ENCODE measurements at places on chromosomes 6 and 20. TPM values are rescaled to one million over a fixed set of nuclear protein-coding genes. Genes with fewer than 3 reads are reported as not detected.

CALHM5 gene
- total RNA-seq, result 4.9 TPM

BPIFB4 gene
- total RNA-seq, result not detected

GRCh38 chr6:80304014-80304413, 197.5 kb downstream of the BCKDHB start:
- no peak overlapping the region for H3K27ac ChIP-seq
- no peaks in the 10 kb centered on the region for H3K27me3 ChIP-seq
- peaks cover 2% of the 10 kb centered on the region for H3K36me3 ChIP-seq
- no peak for DNase-seq
- H3K4me1 ChIP-seq, result no peaks in the 10 kb centered on the region

- H3K27me3 ChIP-seq, result no peaks in the 10 kb centered on the region
- H3K4me1 ChIP-seq, result peaks cover 35% of the 10 kb centered on the region
- DNase-seq, result no peak
- H3K36me3 ChIP-seq, result peaks cover 12% of the 10 kb centered on the region
Observed at GRCh38 chr6:72287801-72288200, 334.1 kb upstream of the KCNQ5 start.

DNA sequence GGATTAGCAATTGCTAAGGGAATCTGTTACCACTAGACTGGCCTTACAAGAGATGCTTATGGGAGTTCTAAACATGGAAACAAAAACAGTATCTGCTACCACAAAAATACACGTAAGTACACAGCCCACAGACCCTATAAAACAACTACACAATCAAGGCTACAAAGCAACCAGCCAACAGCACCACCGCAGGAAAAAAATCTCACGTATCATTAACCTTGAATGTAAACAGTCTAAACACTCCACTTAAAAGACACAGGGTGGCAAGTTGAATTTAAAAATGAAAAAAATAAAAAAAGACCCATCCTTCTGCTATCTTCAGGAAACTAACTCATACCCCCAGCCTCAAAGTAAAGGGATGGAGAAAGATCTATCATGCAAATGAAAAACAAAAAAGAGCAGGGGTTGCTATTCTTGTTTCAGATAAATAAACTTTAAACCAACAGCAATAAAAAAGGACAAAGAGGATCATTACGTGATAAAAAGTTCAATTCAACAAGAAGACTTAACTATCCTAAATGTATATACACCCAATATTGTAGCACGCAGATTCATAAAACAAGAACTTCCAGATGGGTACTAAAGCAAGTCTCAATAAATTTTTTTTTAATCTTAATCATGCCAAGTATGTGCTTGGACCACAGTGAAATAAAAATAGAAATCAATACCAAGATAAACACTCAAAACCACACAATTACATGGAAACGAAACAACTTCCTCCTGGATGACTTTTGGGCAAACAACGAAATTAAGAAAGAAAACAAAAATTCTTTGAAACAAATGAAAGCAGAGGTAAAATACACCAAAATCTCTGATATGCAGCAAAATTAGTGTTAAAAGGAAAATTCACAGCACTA, 52.3 kb downstream of the RNGTT start:
- H3K27me3 ChIP-seq, result no peaks in the 10 kb centered on the region
- no peaks in the 10 kb centered on the region for H3K36me3 ChIP-seq
- no peak for DNase-seq
- no peak overlapping the region for H3K27ac ChIP-seq

GRCh38 chr6:37139230-37139962, 30.6 kb upstream of the PIM1 start:
- peak overlapping the region; percentile 18 for H3K27ac ChIP-seq
- DNase-seq, result no peak
- H3K27me3 ChIP-seq, result no peaks in the 10 kb centered on the region
- H3K4me3 ChIP-seq, result no peak overlapping the region
- H3K4me1 ChIP-seq, result peaks cover 67% of the 10 kb centered on the region

- H3K4me1 ChIP-seq, result peaks cover 4% of the 10 kb centered on the region
- peaks cover 58% of the 10 kb centered on the region for H3K36me3 ChIP-seq
- no peak for DNase-seq
- H3K27ac ChIP-seq, result no peak overlapping the region
- H3K4me3 ChIP-seq, result no peak overlapping the region
Observed at GRCh38 chr6:44401138-44401537, 13.6 kb downstream of the CDC5L start.

Measured in osteocyte (in vitro differentiated cells).